ENCODE measurements at places on chromosomes 2 and 18.

DNA sequence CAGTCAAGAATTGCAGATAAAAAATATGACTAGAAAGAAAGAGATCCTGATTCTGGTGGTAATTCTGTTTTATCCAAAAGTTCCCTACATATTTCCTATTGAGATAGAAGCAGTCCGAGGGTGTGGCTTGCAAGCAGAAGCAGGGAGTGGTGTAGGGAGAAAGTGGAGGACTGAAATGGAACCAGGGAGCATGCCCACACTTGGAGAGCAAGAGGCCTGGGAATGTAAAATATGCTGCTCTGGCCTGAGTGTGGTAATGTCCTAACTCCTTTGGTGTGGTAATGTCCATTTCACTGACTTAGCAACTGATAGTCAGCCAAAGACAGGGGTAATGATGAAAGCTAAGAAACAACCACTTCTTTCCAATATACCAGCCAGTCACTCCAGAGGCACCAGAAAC lies 30.1 kb upstream of the FMNL2 start:
- DNase-seq: peak; percentile 67

DNA sequence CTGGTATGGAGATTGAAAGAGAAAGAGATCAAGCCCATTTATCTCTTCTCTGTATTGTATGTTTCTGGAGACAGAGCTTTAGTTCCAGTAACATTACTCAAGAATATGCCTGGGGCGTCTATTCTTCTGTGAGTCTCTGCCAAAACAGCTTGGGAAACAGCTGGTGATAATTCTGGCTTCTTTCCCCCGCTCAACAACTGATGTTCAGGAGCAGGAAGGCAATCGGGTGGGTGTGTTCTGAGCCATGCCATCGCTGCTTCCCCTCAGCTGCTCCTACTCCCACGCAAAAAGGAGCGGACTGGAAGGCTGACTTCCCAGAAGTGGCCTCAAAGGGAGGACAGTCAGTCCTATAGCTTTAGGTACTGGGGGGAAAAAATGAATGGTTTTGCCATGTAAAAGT lies 695.1 kb downstream of the PLCL1 start:
- peak; percentile 28 for DNase-seq

DNA sequence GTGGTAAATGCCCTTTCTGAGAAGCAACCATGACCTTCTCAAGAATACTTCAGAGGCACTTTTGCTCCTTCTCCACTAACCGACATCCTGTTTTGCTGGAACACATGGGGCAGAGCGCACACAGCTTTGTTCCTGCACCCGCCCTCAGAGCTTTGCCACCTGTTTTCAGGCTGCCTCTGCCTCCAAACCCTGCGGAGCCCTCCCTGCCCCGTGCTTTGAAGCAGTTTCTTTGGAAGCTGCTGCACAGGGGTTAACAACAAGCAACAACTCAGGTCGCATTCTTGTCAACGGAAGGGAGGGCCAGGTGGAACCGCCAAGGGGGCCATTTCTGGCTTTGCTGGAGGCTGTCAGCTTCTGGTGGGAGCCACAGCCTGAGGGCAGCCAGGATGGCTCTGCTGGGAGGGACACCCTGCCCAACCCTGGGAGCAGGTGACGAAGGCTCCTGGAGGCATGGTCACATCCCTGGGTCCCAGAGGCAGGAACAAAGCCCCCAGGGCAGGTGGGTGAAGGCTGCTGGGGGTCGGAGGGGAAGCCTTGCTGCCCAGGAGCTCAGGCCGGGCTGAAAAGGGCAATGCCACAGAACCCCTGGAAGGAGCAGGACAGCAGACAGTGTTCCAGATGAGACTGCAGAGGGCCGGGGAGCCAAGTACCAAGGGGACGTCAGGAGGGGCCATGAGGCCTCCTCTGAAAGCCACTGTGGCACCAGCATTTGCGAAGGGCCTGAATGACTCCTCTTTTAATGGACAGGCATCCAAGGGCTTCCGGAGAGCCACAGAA lies 46.8 kb downstream of the MRPS5 start:
- DNase-seq: no peak

DNA sequence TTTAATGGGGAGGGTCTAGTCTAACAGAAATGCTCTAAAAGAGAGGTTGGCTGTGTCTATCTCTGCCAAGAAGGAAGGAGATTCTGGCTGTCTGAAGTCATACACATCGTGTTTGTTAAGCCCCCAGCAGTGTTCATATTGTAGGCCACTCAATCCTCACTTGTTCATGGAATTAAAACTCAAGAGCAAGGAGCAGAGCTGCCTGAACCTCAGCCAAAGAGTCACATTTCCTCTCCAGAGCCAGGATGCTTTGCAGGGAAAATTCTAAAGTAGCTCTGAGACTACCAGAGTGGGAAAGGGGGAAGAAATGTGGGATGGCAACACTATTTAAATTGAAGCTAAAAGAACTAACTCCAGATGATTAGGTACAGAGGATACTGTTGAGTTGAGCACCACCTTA lies 190.7 kb upstream of the CXCR4 start:
- no peak for DNase-seq

DNA sequence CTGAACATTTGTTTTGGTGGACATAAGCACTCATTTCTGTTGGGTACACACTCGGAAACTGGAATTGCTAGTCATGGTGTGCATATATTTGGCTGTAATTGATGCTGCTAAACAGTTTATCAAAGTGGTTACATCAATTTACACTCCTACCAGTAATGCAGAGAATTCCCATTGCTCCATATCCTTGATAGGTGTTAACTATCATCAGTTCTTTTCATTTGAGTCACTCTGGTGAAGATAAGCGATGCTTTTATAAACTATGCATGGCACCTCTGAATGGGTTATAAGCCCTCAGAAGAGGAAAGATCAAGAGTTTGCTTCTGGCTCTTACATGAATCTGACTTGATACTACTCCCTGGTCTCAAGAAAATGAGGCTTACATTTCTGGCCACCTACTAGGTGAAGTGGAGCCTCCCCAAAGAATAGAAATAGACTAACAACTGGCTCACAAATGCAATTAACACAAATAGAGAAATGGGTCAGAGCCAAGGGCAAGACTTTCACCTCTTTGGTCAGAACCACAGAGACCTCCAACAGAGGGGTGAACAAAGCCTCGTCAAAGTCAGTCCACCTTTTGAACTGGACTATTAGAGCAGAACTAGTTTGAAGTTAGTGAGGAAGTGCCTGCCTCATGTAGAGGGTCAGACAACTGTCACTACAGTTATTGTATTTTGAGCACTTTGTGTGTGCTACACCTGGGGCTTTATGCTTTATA lies 15.0 kb upstream of the STK17B start:
- DNase-seq: no peak

GRCh38 chr2:215726070-215726469 lies 287.3 kb downstream of the MREG start:
- no peak for DNase-seq

DNA sequence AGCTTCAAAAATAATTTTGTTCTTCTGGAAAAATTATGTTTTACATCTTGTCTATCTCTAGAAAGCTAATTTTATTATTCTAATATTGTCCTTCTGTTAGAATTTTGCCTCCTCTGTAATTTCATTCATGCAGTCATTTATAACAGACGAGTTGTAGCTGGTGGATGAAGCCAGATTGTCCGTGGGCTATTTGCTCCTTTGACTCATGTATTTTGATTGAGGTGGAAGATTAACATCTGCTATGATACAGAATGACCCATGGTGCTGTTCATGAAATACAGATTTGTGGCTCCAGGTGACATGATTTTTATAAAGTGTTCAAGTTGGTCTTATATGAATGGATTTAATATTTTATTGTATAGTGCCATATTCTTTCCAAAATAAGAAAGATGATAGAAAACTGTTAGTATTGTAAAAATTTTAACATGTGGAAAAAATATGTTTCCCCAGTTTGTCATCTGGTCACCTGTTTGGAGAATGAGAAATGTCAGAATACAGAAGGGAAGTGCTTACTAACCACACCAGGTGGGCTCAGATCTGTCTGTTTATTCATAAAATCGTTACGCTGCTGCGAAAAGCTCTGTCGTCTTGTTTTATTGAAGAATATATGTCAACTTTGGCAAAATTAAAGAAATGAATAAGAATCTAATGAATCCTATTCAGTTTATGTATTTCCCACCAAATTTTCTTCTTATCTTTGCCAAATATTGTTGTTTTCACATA lies 20.4 kb upstream of the L3MBTL4 start:
- DNase-seq: no peak

- DNase-seq: no peak
These were observed 45.6 kb downstream of the MEX3C start for GRCh38 chr18:51151568-51152511.

GRCh38 chr2:23235292-23235691 lies 149.7 kb upstream of the KLHL29 start:
- no peak for DNase-seq

DNA sequence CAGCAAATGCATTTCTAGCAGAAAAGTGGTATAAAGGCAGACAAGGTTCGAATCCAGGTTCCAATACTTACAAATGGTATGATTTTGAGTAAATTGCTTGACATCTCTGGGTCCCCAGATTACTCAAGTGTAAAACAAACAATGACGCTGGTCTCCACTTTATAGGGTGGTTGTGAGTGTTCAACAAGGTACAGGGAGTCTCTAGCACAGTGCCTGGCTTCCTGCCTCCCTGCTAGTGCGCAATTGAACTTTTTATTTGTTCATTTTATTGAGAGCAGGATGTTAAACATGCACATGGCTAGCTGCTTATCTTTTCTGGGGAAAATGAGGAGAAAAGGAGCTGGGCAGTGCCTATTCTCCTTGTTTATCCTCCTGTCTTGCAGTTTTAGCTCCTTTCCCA lies 74.9 kb upstream of the MYL1 start:
- DNase-seq: no peak

DNA sequence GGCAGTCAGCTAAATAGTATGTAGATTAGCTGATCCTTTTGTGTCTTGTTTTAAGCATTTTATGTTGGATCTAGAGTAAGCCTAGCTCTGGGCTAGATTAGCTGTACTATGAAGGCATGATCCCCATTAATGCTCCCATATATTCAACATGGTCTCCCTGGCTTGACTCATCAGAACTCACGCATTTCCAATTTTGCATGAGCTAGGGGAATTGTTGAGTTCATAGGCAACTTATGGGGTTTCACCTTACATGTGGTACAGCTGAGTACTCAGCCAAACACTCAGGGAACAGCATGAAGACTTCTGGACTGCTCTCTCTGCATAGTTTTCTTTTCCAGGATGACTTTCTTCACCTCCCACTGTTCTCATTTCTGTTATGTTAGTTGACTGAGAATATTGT lies 248.2 kb downstream of the TMX3 start:
- peak; percentile 8 for DNase-seq

GRCh38 chr2:120253021-120253882 lies 600 bp downstream of the RALB start:
- peak; percentile 85 for DNase-seq

DNA sequence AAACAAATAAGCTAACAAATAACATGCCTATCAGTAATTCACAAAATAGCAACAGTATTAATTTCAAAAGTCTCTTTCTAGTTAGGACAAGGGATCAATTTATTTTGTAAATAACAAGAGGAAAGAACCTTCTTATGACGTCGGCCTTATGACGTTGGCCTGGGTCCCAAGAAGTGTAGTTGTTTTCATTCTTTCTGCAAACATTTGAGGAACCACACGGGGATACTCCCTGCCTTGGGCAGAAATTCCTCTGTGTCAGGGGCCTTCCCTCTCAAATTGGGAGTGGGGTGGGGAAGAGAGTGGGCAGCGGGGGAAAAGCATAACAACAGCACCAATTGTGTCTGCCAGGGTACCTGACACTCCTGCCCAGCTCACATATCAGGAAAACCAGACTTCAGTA lies 1.3 kb downstream of the CCDC68 start:
- peak; percentile 88 for DNase-seq
